ENCODE measurements at places on chromosomes 2 and 18. TPM values are rescaled to one million over a fixed set of nuclear protein-coding genes. Genes with fewer than 3 reads are reported as not detected.

The ANO7 gene
- 0.30 TPM for total RNA-seq

The FBXO48 gene
- 0.30 TPM for total RNA-seq

The CNDP1 gene
- total RNA-seq, result 0.15 TPM

The CD8B2 gene
- not detected for total RNA-seq

The GPR39 gene
- 3.7 TPM for total RNA-seq

The ZNF397 gene
- 8.9 TPM for total RNA-seq

The RESP18 gene
- not detected for total RNA-seq

The ACVR1C gene
- not detected for total RNA-seq

The MAL gene
- not detected for total RNA-seq

The OBSL1 gene
- 32.0 TPM for total RNA-seq

The RAPH1 gene
- 6.2 TPM for total RNA-seq

Data from bronchus fibroblast of lung (primary cell).